Aorta (tissue), 5 donors: ENCODE measurements at places on chromosomes 13 and 19. TPM values are rescaled to one million over a fixed set of nuclear protein-coding genes. Genes with fewer than 3 reads are reported as not detected.

The TMEM255B gene
- total RNA-seq, result 36.6 TPM

The LIN7B gene
- total RNA-seq, result 9.7 TPM

The ADM5 gene
- 0.94 TPM for total RNA-seq

DNA sequence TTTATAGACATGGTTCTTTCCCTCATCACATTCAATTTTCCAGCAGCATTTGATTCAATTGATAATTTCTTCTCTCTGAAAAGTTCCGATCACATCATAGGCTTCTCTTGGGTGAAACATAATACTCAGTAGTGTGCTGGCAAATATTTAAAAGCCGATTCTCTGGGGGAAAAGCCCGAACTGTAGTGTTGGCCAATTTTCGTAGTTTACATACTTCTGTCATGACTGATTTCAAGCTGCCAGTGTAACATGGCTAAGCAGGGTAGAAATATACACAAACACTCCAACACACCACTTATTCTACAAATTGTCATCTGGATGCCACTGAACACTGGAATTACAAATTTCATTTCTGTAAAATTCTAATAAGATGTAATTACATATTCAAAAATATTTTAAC lies 56.1 kb upstream of the FREM2 start:
- H3K27ac ChIP-seq, result no peak overlapping the region
- no peak overlapping the region for H3K4me3 ChIP-seq
- no peaks in the 10 kb centered on the region for H3K27me3 ChIP-seq
- H3K4me1 ChIP-seq, result no peaks in the 10 kb centered on the region

DNA sequence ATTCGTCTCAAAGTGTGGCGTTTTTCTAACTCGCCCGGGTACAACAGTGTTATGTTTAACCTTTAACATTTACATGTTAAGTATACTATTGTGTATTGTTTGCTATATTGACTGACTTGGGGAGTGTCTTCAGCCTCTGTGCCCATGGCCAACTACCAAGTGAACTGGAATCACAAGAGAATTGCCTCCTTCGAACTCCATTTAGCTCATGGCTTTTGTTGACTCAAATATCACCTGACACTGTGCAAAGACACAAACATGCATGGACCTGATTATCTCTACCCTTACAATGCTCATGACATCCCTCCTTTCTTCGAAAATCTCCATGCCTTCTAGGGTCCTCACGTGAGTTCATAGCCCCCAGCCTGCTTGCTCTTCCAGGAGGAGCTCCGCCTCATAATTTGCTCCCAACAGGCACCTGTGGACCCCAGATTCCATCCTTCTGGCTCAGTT lies 704 bp downstream of the ZNF814 start:
- H3K36me3 ChIP-seq, result no peaks in the 10 kb centered on the region
- H3K4me3 ChIP-seq, result no peak overlapping the region
- no peak for DNase-seq
- H3K27me3 ChIP-seq, result no peaks in the 10 kb centered on the region

GRCh38 chr19:35269438-35270117 lies 816 bp downstream of the USF2 start:
- no peaks in the 10 kb centered on the region for H3K4me1 ChIP-seq
- peak; percentile 91 for DNase-seq
- H3K4me3 ChIP-seq, result peak overlapping the region; percentile 91

GRCh38 chr13:96415831-96416385 lies 326.0 kb downstream of the HS6ST3 start:
- H3K4me3 ChIP-seq, result no peak overlapping the region
- H3K27me3 ChIP-seq, result no peaks in the 10 kb centered on the region
- no peaks in the 10 kb centered on the region for H3K4me1 ChIP-seq
- no peak overlapping the region for H3K27ac ChIP-seq
- no peaks in the 10 kb centered on the region for H3K36me3 ChIP-seq

DNA sequence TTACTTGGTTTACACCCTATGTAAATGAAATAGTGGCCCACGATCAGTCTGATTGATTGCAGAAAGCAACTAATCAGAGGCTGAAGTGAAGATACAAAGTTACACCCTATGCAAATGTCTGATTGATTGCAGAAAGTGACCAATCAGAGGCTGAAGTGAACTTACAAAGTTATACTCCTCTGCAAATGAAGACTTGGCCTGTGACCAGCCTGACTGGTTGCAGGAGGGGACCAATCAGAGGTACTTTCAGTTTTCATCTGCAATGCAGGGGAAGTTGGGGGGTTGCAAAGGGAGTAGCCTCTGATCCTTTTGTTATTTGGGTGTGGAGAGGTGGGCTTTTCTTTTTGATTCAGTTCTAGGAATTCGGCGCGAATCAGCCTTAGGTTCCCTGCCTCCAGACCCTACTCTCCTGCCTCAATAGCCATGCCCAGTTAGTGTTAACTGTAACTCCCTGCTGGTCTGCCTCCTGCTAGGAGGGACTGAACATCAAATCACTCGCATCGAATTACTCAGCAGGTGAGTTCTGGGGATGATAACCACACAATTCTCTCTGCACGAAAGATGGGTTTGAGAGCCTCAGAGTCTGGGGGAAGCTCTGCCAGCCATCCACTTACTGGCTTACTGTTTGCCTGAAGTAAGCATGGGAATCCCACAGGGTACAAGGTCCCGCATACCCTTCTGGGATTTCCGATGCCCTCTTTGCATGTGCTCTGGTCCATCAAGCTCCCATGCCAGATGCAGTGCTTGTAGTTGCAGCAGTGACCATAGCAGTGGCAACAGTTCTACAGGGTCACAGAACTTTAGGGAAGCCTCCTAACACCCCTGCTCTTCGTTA lies 7.5 kb downstream of the ARL11 start:
- H3K4me3 ChIP-seq, result no peak overlapping the region
- H3K27me3 ChIP-seq, result no peaks in the 10 kb centered on the region
- H3K4me1 ChIP-seq, result no peaks in the 10 kb centered on the region
- H3K36me3 ChIP-seq, result no peaks in the 10 kb centered on the region

GRCh38 chr13:41586216-41586615 lies 128.9 kb downstream of the RGCC start:
- no peak for DNase-seq
- no peak overlapping the region for H3K27ac ChIP-seq
- no peak overlapping the region for H3K4me3 ChIP-seq
- H3K4me1 ChIP-seq, result no peaks in the 10 kb centered on the region
- H3K36me3 ChIP-seq, result peaks cover 5% of the 10 kb centered on the region
- H3K27me3 ChIP-seq, result no peaks in the 10 kb centered on the region

DNA sequence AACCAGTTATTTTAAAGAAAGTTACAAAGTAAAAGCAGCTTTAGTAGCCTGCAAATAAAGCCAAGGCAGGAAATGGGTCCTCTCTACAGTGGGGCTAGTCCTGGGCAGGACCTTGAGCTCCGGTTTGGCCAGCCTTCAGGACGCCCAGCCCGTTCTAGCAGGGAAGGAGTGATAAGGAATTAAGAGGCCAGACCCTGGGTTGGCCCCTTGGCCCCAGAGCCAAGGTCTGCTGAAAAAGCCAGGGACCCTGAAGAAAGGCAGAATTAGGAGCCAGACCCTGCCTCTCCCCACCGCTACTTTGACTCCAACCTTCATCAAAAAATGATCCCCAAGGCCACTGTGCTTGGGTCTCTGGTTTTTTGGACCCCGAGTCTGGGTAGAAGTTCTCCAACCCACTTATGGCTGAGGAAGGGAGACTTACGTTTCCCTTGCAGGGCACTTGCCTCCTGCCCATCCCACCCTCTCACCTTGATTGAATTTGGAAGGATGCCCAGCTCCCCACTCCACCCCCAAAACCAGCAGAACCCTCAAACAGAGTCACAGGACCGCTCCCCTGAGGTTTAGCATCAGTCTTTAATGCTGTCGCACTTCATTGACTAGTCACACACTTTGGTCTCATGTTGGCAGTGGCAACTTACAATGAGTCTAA lies 3.9 kb downstream of the DNAJB1 start:
- no peaks in the 10 kb centered on the region for H3K36me3 ChIP-seq
- H3K4me3 ChIP-seq, result no peak overlapping the region
- no peak overlapping the region for H3K27ac ChIP-seq
- no peak for DNase-seq
- no peaks in the 10 kb centered on the region for H3K27me3 ChIP-seq
- H3K4me1 ChIP-seq, result no peaks in the 10 kb centered on the region
